A549 treated with Hydrocortisone at 1 μM for 4 hours (cell line): ENCODE measurements at places on chromosomes 1 and 21. TPM values are rescaled to one million over a fixed set of nuclear protein-coding genes. Genes with fewer than 3 reads are reported as not detected.

The DDR2 gene
- 0.17 to 0.51 TPM (median 0.46 TPM) in 5 replicates for total RNA-seq

The CD52 gene
- not detected in 5 replicates for total RNA-seq

The SELP gene
- not detected in 5 replicates for total RNA-seq

The GNG5 gene
- 161 to 201 TPM (median 196 TPM) in 5 replicates for total RNA-seq

The ADPRS gene
- 24.5 to 33.0 TPM (median 29.2 TPM) in 5 replicates for total RNA-seq

The RAB3B gene
- 4.8 to 10.0 TPM (median 5.7 TPM) in 5 replicates for total RNA-seq

The ADGRB2 gene
- 4.0 to 5.3 TPM (median 4.9 TPM) in 5 replicates for total RNA-seq

The SGIP1 gene
- total RNA-seq, result not detected in 5 replicates

The PTGER3 gene
- total RNA-seq, result 0.03 TPM in 1 of 5 replicates, not detected in the others

The LENEP gene
- not detected in 5 replicates for total RNA-seq

The NCAM2 gene
- total RNA-seq, result not detected in 5 replicates

The MR1 gene
- 5.8 to 7.7 TPM (median 6.2 TPM) in 5 replicates for total RNA-seq

The WLS gene
- total RNA-seq, result 16.0 to 22.5 TPM (median 16.8 TPM) in 5 replicates

The CCDC27 gene
- total RNA-seq, result not detected in 5 replicates

The EPHA2 gene
- total RNA-seq, result 119 to 130 TPM (median 123 TPM) in 5 replicates

The HJV gene
- total RNA-seq, result not detected in 5 replicates

The RORC gene
- total RNA-seq, result 0.05 to 0.13 TPM (median 0.08 TPM) in 4 of 5 replicates, not detected in the other

The SLC5A9 gene
- 0.03 to 0.15 TPM (median 0.09 TPM) in 4 of 5 replicates, not detected in the other for total RNA-seq

The PRAMEF6 gene
- total RNA-seq, result not detected in 5 replicates
